ENCODE measurements at places on chromosomes 2 and 18. TPM values are rescaled to one million over a fixed set of nuclear protein-coding genes. Genes with fewer than 3 reads are reported as not detected.

The STARD7 gene
- total RNA-seq: 153 TPM

DNA sequence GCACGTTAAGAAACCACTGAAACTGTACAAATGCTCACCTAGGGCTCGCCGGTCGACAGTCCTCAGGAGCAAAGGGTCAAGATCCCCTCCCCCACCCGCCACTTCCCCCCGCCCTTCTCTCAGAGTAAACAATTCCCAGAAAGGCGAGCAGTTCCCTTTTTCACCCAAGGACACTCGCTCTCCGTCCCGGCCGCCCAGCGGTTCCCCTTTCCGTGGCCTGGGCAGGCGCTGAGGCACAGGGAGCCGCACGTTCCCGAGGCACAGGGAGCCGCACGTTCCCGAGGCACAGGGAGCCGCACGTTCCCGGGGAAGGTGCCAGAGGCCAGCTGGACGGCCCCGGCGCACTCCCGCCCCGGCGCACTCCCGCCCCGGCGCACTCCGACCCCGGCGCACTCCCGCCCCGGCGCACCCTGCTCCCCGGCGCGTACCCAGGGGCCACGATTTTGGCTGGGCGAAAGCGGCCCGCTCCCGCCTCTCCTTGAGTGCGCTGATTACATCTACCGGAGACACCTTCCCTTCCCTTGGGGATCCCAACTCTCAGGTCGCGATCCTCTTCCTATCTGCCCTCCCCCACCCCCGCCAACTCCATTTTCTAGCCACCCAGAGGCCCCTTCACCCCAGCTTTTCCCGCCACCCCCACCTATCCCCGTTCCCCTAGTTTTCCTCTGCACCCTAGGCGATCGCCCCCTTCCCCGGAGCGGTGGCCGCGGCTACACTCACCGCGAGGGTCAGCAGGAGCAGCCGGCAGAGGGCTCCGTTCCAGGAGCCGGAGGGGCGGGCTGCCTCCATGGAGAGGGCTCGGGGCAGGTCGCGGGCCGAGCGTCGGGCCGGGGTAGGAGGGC lies 817 bp downstream of the DSC2 start:
- peak; percentile 32 for DNase-seq

The KCNIP3 gene
- total RNA-seq: 1.6 TPM

DNA sequence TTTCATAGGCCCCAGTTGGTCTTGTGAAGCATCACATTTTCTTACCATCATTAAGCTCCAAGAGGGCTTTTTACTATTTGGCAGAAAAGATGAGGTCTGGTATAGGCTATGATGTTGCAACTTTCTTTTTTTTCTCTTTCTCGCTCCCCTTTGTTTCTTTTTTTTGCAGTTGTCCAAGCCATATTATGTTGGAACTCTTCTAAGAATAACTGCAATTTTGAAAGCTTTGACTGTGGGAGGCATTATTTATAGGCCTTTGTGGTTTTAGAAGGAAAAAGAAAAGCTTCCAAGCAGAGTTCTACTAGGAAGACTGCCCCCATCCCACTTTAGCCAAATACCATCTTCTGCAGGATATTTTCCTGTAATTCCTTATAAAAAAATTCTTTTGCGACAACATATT lies 571.6 kb downstream of the ARHGAP15 start:
- DNase-seq: no peak

DNA sequence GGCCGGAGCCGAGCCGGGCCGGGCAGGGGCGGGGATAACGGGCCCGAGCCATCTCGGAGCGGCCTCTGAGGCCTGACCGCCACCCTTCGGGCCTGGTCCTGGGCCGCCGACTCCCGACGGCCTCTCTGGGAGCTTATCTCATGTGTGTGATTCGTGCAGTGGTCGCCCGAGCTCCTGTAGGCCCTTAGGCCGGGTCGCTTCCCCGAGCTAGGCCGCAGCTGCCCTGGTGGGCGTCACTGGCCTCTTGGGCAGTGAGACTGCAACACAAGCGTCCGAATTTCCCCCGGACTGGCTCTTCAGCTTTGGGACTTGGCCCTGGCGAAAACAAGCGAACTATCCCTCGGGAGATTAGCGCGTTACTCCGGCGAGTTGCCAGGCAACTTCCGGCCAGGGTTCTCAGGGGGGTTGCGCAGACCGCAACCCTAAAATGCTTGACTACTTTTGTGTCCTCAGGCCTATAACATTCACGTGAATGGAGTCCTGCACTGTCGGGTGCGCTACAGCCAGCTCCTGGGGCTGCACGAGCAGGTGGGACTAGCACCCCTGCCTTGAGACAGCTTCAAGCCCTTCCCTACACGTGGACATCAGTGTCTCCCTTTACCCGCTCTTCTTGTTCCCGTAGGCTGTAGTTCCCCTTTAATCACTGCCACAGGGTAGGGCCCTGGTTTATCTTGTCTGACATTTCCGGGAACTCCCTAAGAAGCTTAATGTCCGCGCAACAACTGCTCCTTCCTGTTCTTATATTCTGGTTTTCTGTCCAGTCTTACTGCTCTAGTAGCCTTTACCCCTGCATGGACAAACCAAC lies 602 bp downstream of the SNX17 start:
- peak; percentile 39 for DNase-seq

Data from HT1080 (cell line).